ENCODE measurements at places on chromosomes 2 and 18.

DNA sequence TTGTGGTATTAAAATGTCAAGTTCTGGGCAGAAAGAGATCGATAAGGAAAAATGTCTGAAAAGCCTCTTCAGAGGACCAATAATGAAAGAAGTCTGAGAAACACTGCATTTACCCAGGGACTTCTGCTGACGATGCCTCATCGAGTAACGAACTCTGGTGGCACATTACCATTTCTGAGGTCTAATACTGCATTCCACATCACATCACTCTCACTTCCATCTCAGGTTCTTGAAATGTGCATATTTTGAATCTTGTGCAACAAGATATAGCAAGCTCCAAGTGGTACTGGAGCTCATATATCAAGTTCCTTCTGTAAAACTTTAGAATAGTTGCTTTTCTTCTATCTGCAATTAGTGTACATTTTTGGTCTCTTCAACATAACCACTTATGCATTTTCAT lies 619.1 kb upstream of the DDX18 start:
- H3K27ac ChIP-seq, result no peak overlapping the region
- no peaks in the 10 kb centered on the region for H3K27me3 ChIP-seq
- no peak overlapping the region for H3K4me3 ChIP-seq
- no peak for DNase-seq

GRCh38 chr2:72991439-72991725 lies 74.1 kb downstream of the EMX1 start:
- no peak overlapping the region for H3K4me3 ChIP-seq
- no peaks in the 10 kb centered on the region for H3K36me3 ChIP-seq
- no peak for DNase-seq
- H3K27me3 ChIP-seq, result no peaks in the 10 kb centered on the region

DNA sequence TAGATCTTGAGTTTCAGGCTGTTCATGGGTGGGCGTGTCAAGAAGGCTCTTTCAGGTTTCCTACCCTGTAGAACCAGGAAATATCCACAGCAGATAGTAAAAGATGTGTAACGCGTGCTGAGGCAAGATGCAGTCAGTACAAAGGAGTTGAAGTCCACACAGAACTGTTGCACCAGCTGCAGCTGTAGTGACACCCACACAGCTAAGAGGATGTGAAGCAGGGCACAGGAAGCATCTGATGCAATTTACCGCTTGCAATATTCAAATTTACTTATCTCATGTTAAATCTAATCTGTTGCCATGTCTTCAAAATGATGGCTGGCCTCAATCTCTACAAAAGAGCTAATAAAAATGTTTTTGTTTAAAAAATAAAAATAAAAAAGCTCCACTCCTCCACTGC lies 132.8 kb downstream of the ARHGAP15 start:
- no peaks in the 10 kb centered on the region for H3K27me3 ChIP-seq
- DNase-seq, result peak; percentile 13
- peaks cover 3% of the 10 kb centered on the region for H3K36me3 ChIP-seq

- no peak for DNase-seq
- no peak overlapping the region for H3K4me3 ChIP-seq
- no peaks in the 10 kb centered on the region for H3K36me3 ChIP-seq
- no peak overlapping the region for H3K27ac ChIP-seq
- no peaks in the 10 kb centered on the region for H3K4me1 ChIP-seq
Measured at GRCh38 chr18:55413474-55413873, 174.5 kb downstream of the TCF4 start.

- no peaks in the 10 kb centered on the region for H3K27me3 ChIP-seq
- H3K36me3 ChIP-seq, result no peaks in the 10 kb centered on the region
- no peak overlapping the region for H3K4me3 ChIP-seq
- H3K4me1 ChIP-seq, result peaks cover 7% of the 10 kb centered on the region
- no peak for DNase-seq
- H3K27ac ChIP-seq, result no peak overlapping the region
Measured at GRCh38 chr2:27096748-27097297, 10.3 kb downstream of the KHK start.

Measured in effector memory CD4-positive, alpha-beta T cell (primary cell).